Stimulated activated CD8-positive, alpha-beta memory T cell treated with anti-CD3 and anti-CD28 coated beads, Interleukin-7, amount 100 ng/mL, for 1 hour (primary cell): ENCODE measurements at places on chromosomes 3 and 15.

- no peak for DNase-seq
Measured at GRCh38 chr3:160665784-160666526, 11.0 kb upstream of the ARL14 start.

- DNase-seq: no peak
Measured at GRCh38 chr3:171649911-171650592, 160.2 kb downstream of the PLD1 start.

GRCh38 chr15:66252685-66253417 lies 699 bp downstream of the MEGF11 start:
- DNase-seq: no peak

- DNase-seq: no peak
Measured at GRCh38 chr3:171163101-171164066, 136.9 kb upstream of the SLC2A2 start.

DNA sequence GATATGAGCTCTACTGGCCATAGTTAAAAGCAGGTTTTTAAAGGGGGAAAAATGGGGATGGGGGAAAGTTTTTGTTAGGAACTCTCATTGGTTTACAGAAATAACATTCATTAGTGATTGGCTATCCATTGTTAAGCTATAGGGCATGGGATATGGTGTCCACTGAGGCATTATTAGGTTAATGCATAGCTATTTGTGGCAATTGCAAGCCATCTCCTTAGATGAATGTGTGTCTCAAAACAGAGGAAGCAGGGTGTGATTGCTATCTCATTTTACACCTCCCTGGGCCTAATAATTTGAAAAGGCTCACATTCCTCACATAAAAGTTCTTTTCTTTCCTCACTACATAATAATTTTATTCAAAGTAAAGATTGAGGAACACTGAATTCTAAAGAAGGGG lies 396.6 kb downstream of the TAFA4 start:
- DNase-seq: no peak

- no peak for DNase-seq
Measured at GRCh38 chr3:136733317-136733833, 18.8 kb downstream of the STAG1 start.

GRCh38 chr3:134018406-134018805 lies 11.3 kb downstream of the SLCO2A1 start:
- DNase-seq: no peak

- no peak for DNase-seq
Measured at GRCh38 chr15:89091627-89092220, 3.5 kb downstream of the ABHD2 start.

- DNase-seq: no peak
Measured at GRCh38 chr3:177041021-177041729, 156.1 kb downstream of the TBL1XR1 start.

DNA sequence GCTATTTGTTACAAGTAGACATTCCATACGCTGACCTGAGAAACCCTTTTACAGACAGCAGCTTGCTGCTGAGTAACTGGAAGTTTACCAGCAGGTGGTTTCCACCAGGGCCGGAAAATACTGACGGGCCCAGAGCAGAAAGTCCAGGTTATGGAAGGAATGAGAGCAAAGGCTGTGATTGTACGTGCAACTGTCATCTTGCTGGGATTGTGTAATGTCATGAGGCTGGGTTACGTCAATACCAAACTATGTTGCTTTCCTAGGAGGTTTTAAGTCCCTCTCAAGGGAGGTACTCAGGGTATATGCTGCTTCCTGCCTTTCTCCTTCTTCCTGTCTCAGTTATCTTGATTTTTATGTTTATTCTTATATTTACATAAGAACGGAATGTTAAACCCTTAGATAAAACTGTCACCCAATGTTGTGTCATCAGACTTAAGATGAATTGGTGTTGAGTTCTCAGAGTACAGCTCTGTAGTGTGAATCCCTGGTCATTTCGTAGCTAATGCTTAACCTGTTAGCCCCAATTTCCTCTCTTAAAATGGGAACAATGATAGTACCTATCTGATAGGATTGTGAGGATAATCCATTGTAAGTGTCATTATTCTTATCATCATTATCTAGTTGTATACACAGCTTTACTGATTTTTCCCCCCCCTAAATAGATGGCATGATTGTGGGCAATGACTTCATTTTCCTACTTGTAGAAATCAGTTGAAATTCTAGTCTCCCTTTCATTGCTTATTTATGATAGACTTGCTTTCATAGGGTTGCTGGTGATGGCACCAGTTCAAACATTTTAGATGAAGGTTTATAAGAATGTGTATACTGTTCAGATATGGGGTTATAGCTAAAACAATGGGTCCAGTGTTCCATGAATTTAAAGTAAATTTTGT lies 101.4 kb downstream of the FNDC3B start:
- no peak for DNase-seq

- DNase-seq: no peak
Measured at GRCh38 chr3:187212705-187213104, 15.4 kb downstream of the RTP1 start.

DNA sequence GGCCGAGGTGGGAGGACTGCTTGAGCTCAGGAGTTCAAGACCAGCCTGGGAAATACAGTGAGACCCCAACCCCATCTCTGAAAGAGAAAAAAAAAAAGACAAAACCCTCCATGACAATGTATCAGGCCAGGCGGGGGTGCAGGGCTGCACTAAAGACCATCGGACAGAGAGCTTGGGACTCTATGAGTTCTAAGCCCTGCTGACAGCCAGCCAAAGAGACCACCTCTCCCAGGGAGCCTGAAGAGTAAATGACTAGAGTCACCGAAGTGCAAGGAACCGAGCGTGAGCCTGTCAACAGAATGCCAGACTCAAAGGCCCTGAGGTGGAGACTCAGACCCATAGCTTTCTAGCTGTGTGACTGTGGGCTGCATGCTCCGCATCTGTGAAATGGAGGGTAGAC lies 12.5 kb downstream of the POC1A start:
- no peak for DNase-seq

- no peak for DNase-seq
Measured at GRCh38 chr3:29143151-29143550, 137.7 kb upstream of the RBMS3 start.

DNA sequence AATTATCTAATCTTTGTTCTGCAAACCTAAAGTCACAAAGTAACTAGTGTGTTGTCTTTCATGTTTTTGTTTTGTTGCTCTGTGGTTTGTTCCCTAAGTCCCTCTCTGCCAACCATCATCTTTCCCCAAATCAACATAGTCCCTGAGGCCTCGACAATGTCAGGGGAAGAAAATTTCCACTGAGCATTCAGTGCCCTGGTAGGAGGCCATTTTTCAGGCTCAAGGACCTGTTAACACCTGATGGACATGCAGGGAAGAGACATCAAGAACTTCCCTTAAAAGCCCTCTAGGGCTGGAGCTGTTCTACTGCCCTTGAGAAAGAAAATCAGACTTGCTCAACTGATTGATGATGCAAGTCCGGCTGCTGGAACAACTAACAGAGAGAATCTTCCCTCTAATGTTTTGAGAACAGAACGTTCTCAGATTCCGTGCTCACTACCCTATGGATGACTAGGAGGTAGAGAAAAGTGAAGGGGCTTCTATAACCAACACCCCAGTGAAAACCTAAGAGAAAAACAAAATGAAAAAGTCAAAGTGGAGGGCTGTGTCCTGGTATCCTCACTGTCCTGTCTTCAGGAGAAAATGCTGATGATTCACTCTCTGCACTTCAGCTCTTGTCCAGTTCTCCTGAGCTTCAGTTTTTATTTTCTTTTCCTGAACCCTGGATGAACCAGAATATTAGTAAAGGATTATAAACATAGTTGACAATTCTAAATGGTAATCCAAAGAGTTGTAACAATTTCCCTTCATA lies 373.1 kb downstream of the FOXP1 start:
- no peak for DNase-seq

DNA sequence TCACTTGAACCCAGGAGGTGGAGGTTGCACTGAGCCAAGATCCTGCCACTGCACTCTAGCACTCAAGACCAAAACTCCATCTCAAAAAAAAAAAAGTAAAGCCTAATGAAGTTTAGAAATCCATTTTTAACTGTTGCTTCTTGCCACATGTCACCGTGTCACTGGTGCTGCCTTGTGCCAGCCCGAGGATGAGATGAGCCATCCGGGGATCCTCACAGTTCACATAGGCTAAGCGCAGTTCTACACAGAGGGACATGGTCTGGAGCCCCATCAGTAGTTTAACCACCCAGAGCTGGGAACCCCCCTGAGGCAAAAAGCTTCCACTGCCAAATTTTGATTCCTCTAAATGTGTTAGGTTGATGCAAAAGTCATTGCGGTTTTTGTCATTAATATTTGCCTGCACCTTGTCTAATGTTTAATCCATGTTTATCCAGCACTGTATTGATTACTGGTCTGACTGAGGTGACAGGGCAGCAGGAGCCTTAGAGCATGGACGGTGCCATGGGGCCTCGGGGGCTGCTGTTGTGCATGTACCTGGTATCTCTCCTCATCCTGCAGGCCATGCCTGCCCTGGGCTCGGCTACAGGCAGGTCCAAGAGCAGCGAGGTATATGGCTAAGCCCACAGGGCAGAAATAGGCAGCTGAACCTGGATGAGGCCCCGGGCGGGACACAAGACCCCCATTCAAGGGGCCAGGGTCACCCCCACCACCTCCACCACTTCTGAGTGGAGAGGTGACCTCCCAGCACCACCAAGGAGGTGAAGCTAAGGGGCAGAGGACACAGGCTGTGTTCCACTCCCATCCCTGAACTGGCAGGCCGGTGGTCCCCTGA lies at the start of gene ITIH1:
Gene ITIH1, plus strand, starts transcription at position 473 of the 832 bp plus-strand sequence. Its CDS starts 17 bp downstream, at position 490.
- DNase-seq: no peak

GRCh38 chr15:90743407-90743806 lies 26.3 kb downstream of the BLM start:
- no peak for DNase-seq

DNA sequence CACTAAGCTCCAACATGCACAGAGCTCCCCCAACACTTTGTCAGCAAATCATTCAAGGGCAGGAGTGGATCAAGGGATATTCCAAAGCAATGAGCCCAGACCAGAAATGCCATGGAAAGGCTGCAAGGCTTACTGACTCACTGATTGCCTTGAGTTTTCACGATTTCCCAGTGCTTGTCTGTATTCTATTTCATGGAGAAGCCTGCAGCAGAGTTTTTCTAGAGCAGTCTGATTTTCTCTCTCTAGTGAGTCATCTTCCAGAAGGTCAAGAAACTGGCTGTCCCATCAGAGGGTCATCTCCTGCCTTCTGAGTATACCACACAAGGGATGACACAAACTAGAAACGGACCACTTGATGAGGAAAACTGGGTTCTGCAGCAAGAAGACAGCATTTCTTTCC lies 16.5 kb downstream of the LMCD1 start:
- no peak for DNase-seq

DNA sequence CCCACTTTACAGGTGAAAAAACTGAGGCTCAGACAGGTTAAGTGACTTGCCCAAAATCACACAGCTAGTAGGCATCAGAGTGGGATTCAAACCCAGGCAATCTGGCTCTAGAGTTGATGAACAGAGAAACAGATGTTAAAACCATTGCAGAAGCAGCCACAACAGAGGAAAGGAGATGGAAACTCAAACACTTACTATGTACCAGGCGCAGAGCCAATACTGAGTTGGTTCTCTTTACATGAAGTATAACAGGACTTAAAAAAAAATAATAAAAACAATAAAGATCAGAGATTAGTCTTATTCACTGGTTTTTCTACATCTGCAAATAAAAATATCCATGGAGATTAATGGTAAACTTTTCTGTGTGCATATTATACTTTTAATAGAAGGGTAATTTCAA lies 84.9 kb upstream of the SPATA12 start:
- no peak for DNase-seq

- no peak for DNase-seq
Measured at GRCh38 chr15:100934166-100934565, 15.0 kb downstream of the LRRK1 start.

GRCh38 chr3:129057249-129057648 lies 3.3 kb upstream of the GP9 start:
- DNase-seq: no peak

- DNase-seq: no peak
Measured at GRCh38 chr3:14811684-14812083, 7.1 kb upstream of the FGD5 start.

GRCh38 chr3:183907911-183908331 lies 23.2 kb upstream of the PARL start:
- DNase-seq: no peak

GRCh38 chr15:55420171-55420866 lies 12.0 kb downstream of the PIERCE2 start:
- DNase-seq: no peak

GRCh38 chr3:178381971-178382448 lies 154.2 kb upstream of the KCNMB2 start:
- no peak for DNase-seq

DNA sequence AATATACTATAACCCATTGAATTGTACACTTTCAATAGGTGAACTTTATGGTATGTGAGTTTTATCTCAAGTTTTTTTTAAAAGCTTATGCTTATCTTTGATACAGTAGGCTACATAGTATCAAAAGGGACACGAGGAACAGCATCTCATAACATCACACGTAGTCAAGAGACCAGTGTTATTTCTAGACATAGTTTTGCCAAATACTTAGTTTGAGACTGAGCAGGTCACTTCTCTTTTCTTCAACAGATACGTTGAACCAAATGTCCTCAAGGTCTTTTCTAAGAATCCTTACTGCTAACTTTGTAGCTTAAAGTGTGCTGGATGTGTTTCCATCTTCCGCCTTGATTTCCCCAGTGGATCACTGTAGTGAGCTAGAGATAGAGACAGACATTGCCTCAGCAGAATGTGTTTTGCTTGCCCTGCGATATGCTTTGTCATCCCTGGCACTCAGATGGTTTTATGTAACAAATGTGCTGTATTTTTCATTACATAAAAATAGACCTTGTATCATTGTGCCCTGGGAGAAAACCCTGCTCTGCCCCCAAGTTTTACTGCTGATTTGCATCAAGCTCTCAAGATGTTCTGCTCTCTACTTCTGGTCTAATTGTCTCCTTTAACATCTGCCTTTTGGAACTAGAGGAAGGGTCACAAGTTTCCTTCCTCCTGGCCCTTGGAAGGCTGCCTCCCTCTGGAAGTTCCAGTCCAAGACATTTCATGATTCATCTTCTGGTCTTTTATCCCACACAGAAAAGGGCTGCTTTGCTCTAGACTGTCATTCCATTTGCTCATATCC lies 426.4 kb upstream of the RGMA start:
- no peak for DNase-seq

DNA sequence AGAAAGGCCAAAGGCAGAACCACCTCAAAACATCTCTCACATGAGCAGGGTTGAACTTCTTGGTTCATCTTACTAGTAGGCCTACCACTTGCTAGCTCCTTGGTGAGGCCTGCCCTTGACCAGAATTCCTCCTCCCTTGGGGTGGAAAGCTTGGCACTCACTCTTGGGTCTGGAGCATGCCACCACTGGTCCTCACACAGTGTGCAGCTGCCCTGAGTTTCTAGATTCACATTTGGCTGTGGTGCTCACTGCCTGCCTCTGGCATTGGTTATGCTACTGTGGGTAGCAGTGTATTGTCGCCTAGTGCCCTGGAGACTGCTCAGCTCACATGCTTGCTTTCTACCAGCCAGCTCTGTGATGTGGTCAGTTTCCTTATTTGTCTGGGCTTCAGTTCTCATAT lies 23.7 kb downstream of the OXNAD1 start:
- DNase-seq: no peak

- DNase-seq: peak; percentile 34
Measured at GRCh38 chr15:89760303-89761008, 9.4 kb upstream of the MESP1 start.
